ENCODE measurements at places on chromosomes 12 and 14. TPM values are rescaled to one million over a fixed set of nuclear protein-coding genes. Genes with fewer than 3 reads are reported as not detected.

MLF2 gene
- 190 TPM for total RNA-seq

LPAR5 gene
- 18.7 TPM for total RNA-seq

GRCh38 chr12:19373586-19373985, 65.7 kb upstream of the AEBP2 start:
- no peak for DNase-seq

- DNase-seq, result no peak
Measured at GRCh38 chr12:108218921-108219320, 89.8 kb downstream of the WSCD2 start.

GRCh38 chr12:16266085-16266484, 11.4 kb downstream of the SLC15A5 start:
- DNase-seq, result no peak

- DNase-seq, result no peak
Measured at GRCh38 chr14:59120921-59121320, 67.5 kb upstream of the DAAM1 start.

Data from Peyer's patch (tissue), 4 donors.